ENCODE measurements at places on chromosomes 1 and 21. TPM values are rescaled to one million over a fixed set of nuclear protein-coding genes. Genes with fewer than 3 reads are reported as not detected.

The MIXL1 gene
- not detected for total RNA-seq

The TPTE gene
- total RNA-seq, result not detected

The RPE65 gene
- 0.70 TPM for total RNA-seq

The FMO3 gene
- total RNA-seq, result 1.6 TPM

The GUCA2B gene
- total RNA-seq, result not detected

The RBM11 gene
- total RNA-seq, result 1.4 TPM

DNA sequence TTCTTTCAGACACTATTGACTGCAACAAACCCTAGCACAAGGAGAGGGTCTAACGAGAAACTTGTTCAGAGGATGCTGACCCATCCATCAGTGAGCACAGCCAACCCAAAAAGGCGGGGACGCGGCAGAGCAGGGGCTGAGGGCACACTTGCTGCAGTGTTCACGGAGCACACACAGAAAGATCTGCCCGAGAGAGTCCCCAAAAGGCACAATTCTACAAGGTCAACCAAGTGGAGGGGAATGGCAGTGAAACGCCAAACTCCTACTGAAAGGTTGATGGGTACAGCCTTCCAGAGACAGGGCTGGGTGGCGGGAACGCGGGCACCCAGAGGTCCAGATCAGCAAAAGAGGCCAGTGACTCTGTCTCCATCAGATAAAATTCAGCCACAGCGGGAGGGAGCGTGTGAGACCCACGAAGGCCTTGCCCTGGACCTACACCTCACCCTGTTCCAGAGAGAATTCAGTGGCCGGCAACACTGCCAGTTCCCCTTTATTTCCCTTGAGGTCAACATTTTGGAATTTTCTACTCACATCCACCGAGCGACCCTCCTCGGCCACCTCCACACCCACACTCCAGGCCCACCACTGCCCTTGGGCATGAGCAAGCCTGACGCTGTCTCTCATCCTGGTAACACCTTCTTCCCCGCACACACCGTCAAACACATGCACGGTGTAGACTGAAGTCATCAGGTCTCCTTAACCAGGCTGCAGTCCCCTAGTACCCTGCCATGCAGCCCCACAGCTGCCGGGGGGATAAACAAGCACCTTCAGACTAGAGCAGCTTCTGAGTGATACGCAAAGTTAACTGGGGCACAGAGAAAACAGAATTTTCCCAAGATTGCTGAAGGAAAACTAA, 5.5 kb downstream of the GNG4 start:
- peaks cover 11% of the 10 kb centered on the region for H3K4me1 ChIP-seq
- no peak overlapping the region for H3K4me3 ChIP-seq
- no peak overlapping the region for H3K27ac ChIP-seq
- no peak for DNase-seq

GRCh38 chr1:33306653-33307493, 14.0 kb downstream of the A3GALT2 start:
- H3K27ac ChIP-seq, result no peak overlapping the region
- no peaks in the 10 kb centered on the region for H3K36me3 ChIP-seq
- DNase-seq, result no peak
- H3K4me3 ChIP-seq, result no peak overlapping the region
- H3K27me3 ChIP-seq, result no peaks in the 10 kb centered on the region

GRCh38 chr1:242824435-242824834, 299.9 kb upstream of the PLD5 start:
- DNase-seq, result peak; percentile 17
- no peaks in the 10 kb centered on the region for H3K27me3 ChIP-seq
- no peaks in the 10 kb centered on the region for H3K4me1 ChIP-seq
- H3K4me3 ChIP-seq, result no peak overlapping the region

- no peaks in the 10 kb centered on the region for H3K36me3 ChIP-seq
- DNase-seq, result peak; percentile 71
- no peaks in the 10 kb centered on the region for H3K27me3 ChIP-seq
- no peak overlapping the region for H3K4me3 ChIP-seq
- peaks cover 19% of the 10 kb centered on the region for H3K4me1 ChIP-seq
Observed at GRCh38 chr1:203673550-203674411, 47.1 kb downstream of the ATP2B4 start.

GRCh38 chr1:21901473-21901847, 35.6 kb downstream of the HSPG2 start:
- peaks cover 24% of the 10 kb centered on the region for H3K4me1 ChIP-seq
- no peak for DNase-seq
- no peak overlapping the region for H3K4me3 ChIP-seq
- no peak overlapping the region for H3K27ac ChIP-seq
- no peaks in the 10 kb centered on the region for H3K27me3 ChIP-seq

GRCh38 chr1:235806123-235806522, 60.6 kb downstream of the LYST start:
- no peak overlapping the region for H3K27ac ChIP-seq
- DNase-seq, result no peak
- H3K4me3 ChIP-seq, result no peak overlapping the region
- H3K4me1 ChIP-seq, result no peaks in the 10 kb centered on the region
- H3K27me3 ChIP-seq, result no peaks in the 10 kb centered on the region

- H3K4me1 ChIP-seq, result no peaks in the 10 kb centered on the region
- H3K27ac ChIP-seq, result no peak overlapping the region
- no peaks in the 10 kb centered on the region for H3K27me3 ChIP-seq
- H3K4me3 ChIP-seq, result no peak overlapping the region
Observed at GRCh38 chr1:105427543-105427942, 1628.9 kb upstream of the PRMT6 start.

DNA sequence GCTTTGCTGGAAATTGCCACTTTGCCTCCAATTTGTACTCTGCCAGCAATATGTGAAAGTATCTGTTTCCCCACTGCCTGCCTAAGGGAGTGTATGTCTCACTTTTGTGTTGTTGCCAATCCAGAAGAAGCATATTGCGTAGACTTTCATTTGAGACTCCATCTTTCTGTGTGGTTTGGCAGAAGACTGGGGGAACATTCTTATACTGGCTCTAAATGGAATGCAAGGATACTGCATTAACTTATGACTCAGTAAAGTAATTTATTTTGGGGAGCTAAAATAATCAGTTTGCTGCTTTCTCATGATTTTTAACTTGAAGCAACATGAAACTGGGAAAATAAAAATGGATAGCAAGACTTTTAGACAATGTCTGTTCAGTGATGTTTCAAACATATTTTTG, 107.7 kb upstream of the TMPRSS2 start:
- H3K27ac ChIP-seq, result peak overlapping the region; percentile 78
- DNase-seq, result no peak
- H3K36me3 ChIP-seq, result no peaks in the 10 kb centered on the region
- peaks cover 12% of the 10 kb centered on the region for H3K4me1 ChIP-seq
- no peaks in the 10 kb centered on the region for H3K27me3 ChIP-seq

- no peaks in the 10 kb centered on the region for H3K27me3 ChIP-seq
- H3K4me3 ChIP-seq, result no peak overlapping the region
- no peaks in the 10 kb centered on the region for H3K36me3 ChIP-seq
- no peak overlapping the region for H3K27ac ChIP-seq
- no peaks in the 10 kb centered on the region for H3K4me1 ChIP-seq
Observed at GRCh38 chr1:10538646-10539355, 64.1 kb downstream of the PEX14 start.

DNA sequence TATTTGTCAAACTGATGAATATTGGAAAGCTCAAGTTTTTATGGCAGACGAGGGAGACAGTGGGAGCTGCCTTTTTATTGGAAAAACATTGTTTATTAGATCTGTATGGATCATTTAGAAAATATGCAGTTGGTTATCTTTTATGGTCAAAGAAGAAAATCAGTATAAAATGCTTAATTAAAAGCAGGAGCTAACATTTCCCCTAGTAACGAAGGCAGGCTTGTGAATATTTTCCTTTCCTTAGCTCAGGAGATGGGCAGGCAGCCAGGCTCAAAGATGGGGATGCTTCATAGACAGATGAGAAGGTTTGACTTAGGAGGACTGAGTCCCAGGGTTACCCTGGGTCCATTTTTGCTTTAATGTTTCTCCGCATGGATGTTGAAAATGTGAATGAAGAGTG, 26.0 kb downstream of the ROR1 start:
- no peak overlapping the region for H3K27ac ChIP-seq
- H3K4me1 ChIP-seq, result peaks cover 18% of the 10 kb centered on the region
- no peak overlapping the region for H3K4me3 ChIP-seq
- DNase-seq, result no peak

DNA sequence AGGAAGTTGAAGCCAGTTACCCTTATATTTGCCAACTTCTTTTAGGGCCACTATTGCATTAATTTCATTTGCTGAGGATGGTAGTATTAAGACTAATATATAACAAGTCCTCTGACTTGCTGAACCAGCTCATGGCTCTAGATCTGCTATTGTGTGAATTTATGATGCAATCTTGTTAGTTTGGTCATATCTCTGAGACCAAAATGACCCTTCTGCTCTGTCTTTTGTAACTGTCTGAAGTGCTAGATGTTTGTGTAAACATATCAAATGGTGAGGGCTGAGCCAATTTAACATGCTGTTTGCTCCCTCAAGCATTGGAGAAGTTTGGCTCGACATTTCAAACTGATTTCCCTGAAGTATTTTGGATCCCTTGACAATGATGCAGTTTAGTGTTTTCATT, 106.9 kb upstream of the PTGFR start:
- H3K27ac ChIP-seq, result no peak overlapping the region
- H3K27me3 ChIP-seq, result no peaks in the 10 kb centered on the region
- no peaks in the 10 kb centered on the region for H3K36me3 ChIP-seq

- no peaks in the 10 kb centered on the region for H3K27me3 ChIP-seq
- DNase-seq, result no peak
- H3K4me3 ChIP-seq, result no peak overlapping the region
- no peaks in the 10 kb centered on the region for H3K36me3 ChIP-seq
- no peak overlapping the region for H3K27ac ChIP-seq
Observed at GRCh38 chr1:7842517-7842916, 10.3 kb downstream of the UTS2 start.

GRCh38 chr1:210372931-210373627, 44.4 kb downstream of the HHAT start:
- H3K27ac ChIP-seq, result peak overlapping the region; percentile 28
- H3K27me3 ChIP-seq, result no peaks in the 10 kb centered on the region
- no peaks in the 10 kb centered on the region for H3K4me1 ChIP-seq
- no peaks in the 10 kb centered on the region for H3K36me3 ChIP-seq
- DNase-seq, result no peak

Data from hepatocyte (in vitro differentiated cells).